Glomerular endothelial cell (primary cell): ENCODE measurements at places on chromosomes 2 and 18. TPM values are rescaled to one million over a fixed set of nuclear protein-coding genes. Genes with fewer than 3 reads are reported as not detected.

C2orf76 gene
- 7.1 and 13.4 TPM in 2 replicates for total RNA-seq

SIX3 gene
- not detected in 2 replicates for total RNA-seq

ABCG5 gene
- not detected in 2 replicates for total RNA-seq

ASXL2 gene
- total RNA-seq = 17.5 and 22.6 TPM in 2 replicates

DNA sequence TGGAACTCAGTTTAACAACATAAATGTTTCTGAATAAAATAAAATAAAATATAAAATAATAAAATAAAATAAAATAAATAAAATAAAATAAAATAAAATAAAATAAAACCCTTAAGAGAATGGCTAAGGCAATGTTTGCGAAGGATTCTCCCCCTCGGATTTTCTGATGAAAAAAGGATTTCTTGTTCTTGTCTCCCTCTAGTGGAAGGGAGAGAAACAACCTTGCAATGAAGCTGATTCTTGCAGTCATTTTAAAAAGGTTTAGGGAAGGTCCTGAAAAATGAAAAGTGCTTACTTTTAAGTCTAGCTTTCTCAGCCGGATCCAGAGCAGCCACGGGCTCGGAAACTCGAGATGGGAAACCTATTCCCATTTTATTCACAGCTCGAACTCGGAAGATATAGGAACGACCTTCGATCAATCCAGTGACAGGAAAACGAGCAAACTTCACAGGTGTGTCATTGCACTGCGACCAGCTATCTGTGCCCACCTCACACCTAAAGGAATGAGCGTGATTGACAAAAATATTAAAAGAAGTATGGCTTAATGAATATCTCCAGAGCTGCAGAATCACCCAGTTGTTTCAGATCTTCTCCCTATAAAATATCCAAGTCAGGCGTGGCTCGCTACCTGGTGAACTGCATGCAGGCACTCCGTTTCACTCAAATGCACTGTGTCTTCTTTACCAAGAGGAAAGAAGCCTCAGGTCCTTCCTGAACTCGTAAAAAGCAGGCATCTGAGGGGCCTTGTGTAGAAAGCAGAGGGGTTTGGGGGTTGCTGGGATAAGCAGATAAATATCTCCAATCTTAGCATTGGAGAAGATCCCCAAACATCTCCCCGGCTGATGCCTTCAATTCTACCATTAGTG is 68.1 kb downstream of the MYOM1 start:
- DNase-seq = no peak

GRCh38 chr18:58501066-58501896 is 127.6 kb downstream of the ALPK2 start:
- no peak for DNase-seq

DNA sequence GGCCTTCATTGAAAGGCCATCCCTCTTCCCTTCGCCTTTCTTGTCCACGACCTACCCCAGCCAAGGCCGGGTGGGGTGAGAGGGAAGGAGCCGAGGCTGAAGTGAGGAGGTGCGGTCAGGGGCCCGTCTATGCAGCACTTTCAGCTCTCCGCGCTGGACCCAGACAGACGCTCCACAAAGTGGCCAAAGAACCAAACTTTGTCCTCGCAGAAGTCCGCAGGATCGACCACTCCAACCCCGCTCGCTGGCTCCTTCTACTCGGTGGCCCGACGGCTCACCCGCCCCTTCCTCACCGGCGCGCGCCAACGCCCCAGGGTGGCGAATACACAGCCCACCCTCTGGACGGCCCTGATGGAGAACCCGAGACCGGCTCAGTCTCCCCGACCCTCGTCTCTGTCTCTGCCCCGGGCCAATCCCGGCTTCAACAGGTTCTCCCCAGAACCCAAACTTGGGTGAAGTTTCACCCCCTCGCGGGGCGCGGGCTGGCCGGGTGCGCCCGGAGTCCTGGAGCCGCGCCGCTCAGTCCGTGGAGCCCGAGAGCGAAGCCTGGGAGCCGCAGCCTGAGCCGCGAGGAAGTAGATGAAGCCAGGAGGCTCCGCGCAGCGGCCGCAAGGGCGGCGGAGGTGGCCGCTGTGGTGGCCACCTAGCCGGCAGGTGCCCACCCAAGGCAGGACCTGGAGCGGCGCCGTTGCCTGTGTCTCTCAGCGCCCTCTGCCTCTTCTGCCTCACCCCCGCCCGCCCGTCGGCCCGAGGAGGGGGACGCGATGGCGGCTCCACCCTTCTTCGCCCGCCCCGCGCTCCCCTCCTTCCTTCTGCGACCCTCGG is 26.7 kb upstream of the ALPP start:
- DNase-seq = no peak
